Right forelimb (tissue), 1 donor: ENCODE measurements at places on chromosomes 5 and 9.

DNA sequence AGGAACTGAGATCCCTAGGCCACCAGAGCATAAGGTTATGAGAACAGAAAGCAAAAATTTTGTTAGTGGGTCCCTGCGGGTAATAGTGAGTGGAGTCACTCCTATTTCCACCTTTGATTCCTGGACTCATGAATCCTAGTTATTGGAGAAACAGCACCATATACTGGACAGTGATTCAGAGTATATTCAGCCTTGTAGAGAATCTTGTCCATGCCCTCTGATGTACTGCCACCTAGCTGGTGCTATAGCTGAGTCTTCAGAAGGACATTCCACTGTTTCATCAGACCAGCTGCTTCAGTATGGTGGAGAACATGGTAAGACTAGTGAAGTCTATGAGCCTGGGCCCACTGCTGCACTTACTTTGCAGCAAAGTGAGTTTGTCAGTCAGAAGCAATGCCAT, 25.0 kb upstream of the ITGA2 start:
- DNase-seq, result no peak

DNA sequence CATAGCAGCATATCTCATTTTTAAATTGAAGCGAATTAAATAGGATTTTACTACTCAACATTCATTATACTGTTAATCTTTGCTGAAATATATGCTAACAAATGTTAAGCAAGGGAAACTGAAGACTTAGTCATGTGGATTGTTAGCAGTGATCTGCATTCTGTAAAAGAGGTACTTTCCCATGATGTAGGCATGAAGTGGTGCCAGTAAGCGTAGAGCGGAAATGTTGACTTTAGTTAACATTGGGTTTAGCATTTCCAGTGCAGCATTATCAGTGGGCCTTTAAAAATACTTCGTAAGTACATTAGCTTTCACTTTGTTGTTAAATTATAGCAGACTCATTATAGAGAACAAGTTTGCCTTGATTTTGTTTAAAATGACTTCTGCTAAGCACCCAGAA, 130.3 kb downstream of the CDC42SE2 start:
- DNase-seq, result no peak

DNA sequence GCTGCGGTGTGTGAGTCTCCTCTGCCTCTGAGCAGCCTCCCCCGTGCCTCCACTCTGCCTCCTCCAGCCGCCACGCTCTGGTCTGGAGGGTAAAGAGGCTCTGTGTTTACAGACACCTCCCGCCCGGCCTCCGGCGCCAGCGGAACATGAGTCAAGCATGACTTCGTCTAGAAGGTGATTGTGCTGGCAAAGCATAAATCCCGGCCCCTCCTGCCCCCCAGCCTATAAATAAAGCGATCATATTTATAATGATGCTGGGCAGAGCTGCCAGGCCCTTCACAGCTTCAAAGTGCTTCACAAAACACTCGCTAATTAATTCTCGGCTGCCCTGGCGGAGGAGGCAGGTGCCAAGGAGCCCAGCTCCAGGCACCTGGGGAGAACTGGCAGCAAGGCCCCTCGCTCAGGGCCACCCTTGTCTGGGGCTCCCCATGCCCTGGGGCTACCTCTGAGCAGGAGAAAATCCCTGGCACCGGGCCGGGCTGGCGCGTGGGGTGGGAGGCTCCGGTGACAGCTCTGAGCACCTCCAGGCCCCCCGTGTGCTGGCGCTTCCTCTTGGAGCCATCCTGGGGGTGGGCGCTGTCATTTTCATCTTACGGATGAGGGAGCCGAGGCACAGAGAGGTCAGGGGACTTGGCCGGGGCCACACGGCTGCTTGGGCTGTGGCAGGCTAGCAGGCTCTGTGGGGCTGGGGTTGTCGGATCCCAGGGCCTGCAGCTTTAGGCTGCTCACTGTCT, 87.8 kb downstream of the RXRA start:
- no peak for DNase-seq

- DNase-seq, result no peak
These were observed 32.6 kb downstream of the MAPK9 start for GRCh38 chr5:180259260-180259611.

GRCh38 chr5:15014809-15015208, 143.2 kb upstream of the ANKH start:
- DNase-seq, result no peak

DNA sequence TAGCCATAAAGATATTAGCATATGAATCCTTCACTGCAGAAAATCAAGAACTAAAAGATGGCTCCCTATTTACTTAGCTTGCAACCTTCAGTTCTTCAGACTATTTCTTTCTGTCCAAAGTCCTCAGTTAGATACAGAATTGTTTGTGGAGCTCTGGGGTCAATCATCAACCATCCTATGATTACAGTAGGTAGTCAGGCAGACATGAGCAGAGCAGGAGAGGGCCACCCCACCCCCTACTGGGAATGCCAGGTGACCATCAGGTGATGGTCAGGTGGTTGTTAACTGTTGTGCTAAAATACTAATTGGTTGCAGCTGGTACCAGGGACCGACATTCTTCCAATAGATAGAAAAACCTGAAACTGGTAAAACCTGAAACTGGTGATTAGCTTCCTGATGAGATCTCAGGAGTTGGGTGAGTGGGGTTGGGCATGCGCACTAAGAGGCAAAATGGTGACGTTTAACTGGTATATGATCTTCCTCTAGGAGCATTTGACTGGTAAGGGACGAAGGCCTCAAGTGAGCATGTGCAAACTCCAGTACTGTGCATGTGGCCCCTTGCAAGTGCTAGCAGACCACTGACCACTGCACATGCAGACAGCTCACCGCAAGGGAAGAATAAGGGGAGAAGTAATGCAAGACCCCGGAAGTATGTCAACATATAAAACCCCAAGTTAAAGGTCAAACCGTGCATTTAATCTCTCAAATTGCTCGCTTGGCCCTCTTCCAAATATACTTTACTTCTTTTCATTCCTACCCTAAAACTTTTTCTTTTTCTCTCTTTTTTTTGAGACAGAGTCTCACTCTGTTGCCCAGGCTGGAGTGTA, 13.6 kb downstream of the C9orf57 start:
- DNase-seq, result no peak

GRCh38 chr9:121439711-121440664, 59.7 kb downstream of the GGTA1 start:
- no peak for DNase-seq

DNA sequence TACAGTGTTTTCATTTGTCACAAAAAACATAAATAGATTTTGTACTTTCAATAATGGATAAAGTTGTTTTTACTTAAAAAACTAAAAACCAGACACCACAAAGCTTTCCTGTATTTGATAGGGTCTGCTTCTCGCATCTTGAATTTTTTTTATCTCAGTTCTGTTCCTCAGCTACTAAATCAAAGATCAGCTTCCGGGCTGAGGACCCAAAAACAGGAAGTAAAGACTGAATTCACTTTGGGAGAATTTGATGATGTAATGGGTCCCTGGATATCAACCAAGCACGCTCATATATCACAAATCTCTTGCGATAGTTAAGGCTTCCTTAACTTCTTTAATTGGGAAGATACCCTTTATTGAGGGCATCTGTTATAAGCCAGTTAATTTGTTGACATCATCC, 24.1 kb downstream of the ITK start:
- no peak for DNase-seq

DNA sequence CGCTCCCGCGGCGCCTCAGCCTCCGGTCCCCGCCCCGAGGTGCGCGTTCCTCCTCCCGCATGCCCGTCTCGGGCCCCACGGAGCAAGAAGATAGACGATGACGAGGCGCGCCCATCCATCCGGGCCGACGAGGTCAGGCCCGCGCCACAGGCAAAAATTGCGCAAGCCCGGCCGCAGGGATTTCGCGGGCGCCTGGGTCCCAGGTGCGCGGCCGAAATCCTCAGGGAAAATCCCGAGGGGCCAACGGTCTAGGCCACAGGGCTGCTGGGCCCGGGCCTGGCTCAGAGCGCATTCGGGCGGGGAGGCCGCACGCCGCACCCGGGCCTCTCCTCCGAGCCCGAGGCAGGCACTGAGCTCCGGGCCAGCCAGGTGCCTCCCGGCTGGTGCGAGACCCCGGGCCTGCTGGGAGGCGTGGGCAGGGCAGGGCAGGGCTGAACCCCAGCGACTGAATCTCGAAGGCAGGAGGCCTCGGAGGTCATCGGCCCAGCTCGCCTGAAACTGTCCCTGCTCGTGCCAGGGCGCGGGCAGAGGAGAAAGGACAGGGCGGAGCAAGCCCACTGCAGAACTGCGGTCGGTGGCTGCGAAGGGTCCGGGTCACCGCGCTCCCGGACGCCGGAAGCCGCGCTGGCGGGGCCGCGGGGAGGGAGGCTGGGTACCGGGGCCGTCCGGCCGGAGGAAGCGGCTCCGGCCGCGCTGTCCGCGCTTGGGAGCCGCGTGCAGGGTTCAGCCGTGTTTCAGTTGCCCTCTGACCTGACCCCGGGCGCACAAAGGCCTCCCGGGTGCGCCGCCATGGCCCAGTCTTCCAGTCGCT, 66.8 kb downstream of the FOXD1 start:
- no peak for DNase-seq

GRCh38 chr5:80149161-80149609, 106.7 kb downstream of the SERINC5 start:
- no peak for DNase-seq
